Endothelial cell of umbilical vein (primary cell): ENCODE measurements at places on chromosomes 11 and 22. TPM values are rescaled to one million over a fixed set of nuclear protein-coding genes. Genes with fewer than 3 reads are reported as not detected.

Gene GAS2
- total RNA-seq = 0.37 and 0.88 TPM in 2 replicates

Gene PDGFB
- 240 and 273 TPM in 2 replicates for total RNA-seq

Gene SCGB2A2
- total RNA-seq = not detected in 2 replicates

Gene CCDC15
- total RNA-seq = 3.8 and 4.6 TPM in 2 replicates

DNA sequence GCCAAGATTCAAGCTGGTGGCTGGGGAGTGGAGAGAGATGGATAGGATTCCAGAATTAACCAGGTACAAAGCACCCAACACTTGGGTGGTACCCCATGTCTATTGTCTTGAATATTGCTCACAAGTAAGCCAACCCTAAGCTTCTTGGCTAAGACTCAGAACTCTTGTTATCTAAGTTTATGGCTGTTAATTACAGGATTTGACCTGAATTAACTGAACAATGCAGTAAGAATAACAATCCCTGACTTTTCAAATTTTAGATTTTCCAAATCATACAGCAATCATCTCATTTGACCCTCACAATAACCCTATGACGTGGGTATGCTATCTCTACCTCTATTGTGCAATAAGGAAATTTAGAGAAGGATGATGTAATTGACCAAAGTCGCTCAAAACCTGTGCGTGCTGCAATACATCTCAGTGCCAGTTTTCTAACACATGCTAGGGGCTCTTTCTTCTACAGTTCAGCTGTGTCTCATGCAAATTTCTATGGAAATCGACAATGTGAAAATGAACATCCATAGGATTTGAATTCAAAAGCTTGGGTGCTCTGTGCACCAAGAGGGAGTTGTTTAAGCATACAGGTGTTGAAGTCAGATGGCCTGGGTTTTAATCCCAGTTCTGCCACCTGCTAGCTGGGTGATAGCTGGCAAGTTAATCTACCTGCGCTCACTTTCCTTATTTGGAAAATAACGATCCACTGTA lies 40.1 kb upstream of the APLNR start:
- DNase-seq = peak; percentile 81

DNA sequence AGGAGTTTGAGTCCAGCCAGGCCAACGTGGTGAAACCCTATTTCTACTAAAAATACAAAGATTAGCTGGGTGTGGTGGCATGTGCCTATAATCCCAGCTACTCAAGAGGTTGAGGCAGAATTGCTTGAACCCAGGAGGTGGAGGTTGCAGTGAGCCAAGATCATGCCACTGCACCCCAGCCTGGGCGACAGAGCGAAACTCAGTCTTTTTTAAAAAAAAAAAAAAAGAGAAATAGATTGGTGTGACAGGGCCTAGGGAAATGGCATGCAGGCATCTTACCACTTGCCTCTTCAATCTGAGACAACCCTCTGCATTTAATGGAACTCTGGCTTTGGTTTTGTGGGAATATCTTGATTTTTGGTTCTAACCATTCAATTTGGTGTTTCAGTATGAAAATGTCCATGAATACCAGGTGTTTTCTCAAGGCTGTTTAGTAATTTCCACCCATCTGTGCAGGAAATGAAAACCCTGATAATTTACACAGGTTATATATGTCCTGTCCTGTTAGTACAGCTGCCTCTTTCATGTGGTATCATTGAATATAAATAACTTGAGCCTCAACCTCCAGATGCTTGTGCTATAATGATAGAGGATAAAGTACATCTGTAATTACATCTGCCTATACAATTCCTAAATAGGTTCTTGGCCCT lies 8.4 kb downstream of the XBP1 start:
- DNase-seq = peak; percentile 29

DNA sequence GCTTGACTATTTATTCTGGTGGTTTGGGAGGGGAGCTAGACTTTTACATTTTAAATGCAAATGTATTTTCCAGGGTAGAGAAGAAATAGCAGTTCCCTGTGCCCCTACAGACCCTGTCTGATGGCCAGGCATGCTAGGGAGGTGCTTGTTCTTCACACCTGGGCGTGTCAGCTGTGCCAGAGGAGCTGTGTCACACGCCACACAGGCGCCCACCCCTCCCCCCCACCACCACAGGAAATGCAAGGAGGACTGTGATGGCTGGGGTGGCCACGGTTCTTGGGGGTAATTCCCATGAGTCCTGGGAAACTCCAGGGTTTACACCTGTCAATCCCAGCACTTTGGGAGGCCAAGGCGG lies 82.2 kb downstream of the FLI1 start:
- no peak for DNase-seq

GRCh38 chr11:11807811-11808782 lies 33.7 kb upstream of the USP47 start:
- DNase-seq = no peak
